HTR-8/SVneo (cell line): ENCODE measurements at places on chromosomes 7 and 10.

GRCh38 chr7:12578930-12579640 lies 8.6 kb downstream of the SCIN start:
- no peak for DNase-seq

GRCh38 chr10:30531751-30532530 lies 97.6 kb downstream of the LYZL2 start:
- no peak for DNase-seq

GRCh38 chr10:114584419-114584818 lies 73.7 kb downstream of the ABLIM1 start:
- DNase-seq = no peak

GRCh38 chr10:113427811-113428558 lies 124.9 kb upstream of the HABP2 start:
- DNase-seq = no peak

DNA sequence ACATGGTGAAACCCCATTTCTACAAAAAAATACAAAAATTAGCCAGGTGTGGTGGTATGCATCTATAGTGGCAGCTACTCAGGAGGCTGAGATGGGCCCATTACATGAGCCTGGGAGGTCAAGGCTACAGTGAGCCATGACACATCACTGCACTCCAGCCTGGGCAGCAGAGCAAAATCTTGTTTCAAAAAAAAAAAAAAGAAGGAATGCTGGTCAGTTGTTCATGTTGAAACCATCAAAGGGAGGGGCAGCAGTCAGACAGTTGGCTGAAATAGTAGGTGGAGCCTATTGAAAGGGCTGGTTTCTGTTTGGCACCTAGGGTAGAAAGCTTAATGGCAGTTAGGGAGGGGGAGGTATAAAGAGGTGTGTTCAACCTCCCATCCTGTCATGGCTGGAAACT lies 323.0 kb downstream of the GALNT17 start:
- DNase-seq = no peak

- DNase-seq = no peak
Observed at GRCh38 chr7:44065431-44066110, at the start of gene PGAM2. Gene PGAM2, minus strand, starts transcription at chr7:44065567. Its CDS starts 38 bp downstream, at chr7:44065529.

- DNase-seq = no peak
Observed at GRCh38 chr10:7015457-7015856, 395.4 kb downstream of the SFMBT2 start.

DNA sequence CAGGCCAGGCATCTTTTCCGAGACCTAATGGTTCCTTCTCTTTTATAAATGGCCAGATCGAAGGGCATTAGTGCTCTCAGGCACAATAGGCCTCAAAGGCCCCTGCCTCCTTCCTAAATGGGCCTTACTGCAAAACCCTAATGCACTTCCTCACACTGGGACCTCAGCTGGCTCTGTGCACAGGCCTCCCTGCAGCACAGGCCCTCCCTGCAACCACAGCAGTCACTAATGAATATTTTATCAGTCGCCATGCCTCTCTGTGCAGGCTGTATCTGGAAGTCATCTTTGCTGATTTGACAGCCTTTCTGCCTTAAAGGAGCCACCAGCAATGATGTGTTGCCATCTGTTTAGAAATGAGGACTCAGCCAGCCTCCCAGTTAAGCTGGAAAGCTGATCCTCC lies 54.9 kb upstream of the SDK1 start:
- no peak for DNase-seq

GRCh38 chr7:107103369-107103768 lies 58.9 kb downstream of the PRKAR2B start:
- DNase-seq = peak; percentile 57

GRCh38 chr10:119368991-119369869 lies 161.9 kb downstream of the GRK5 start:
- no peak for DNase-seq

DNA sequence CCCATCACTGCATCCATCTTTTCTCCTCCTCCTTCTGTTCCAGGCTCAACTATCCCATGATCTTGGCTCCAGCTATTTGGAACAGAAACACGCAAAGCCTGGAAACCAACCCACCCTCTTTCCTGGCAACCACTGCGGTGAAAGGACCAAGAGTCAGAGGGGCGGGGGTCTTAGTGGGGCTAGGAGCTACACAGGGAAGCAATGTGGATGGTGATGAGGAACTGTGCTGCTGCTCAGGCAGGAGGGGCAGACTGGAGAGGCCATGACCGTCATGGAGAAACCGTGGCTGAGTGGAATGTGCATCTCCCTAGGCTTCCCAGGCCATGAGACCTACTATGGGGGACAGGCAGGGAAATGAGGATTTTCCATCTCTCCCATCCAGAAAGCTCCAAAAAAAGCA lies 25.6 kb downstream of the PLAC9 start:
- DNase-seq = no peak

- no peak for DNase-seq
Observed at GRCh38 chr10:78865538-78865875, 203.3 kb upstream of the ZMIZ1 start.

DNA sequence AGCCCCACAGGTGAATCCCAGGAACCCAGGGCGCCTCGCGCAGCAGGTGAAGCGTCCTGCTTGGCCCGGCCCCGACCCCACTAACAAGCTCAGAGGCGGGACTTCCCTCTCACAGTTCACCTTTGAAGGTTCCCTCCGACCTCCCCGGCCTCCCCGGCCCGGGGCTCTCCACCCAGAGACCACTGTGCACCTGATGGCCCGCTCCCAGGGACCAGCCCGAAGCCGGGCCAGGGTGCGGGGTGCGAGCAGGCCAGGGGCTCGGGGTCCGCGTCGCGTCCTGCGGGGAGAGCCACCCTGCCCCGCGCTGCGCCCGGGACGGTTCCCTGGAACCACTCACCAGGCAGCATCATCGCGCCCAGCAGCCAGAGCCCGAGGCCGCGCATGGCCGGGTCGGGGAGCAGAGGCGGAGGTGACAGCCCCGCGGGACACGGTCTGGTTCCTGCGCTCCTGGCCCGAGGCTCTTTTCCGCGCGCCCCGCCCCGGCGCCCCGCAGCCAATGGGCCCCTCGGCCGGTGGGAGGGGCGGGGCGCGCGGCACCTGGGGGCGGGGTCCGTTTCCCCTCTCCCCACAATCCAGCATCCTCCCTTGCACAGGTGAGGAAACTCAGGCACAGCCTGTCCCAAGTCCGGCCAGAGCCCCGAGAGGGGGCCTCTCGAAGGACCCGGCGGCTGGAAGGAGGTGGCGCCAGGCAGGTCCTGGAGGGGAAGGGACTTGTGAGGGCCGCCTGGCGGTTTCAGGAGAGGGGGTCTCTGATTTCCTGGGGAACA lies at the start of gene ADAM8:
TSS of gene ADAM8 (minus strand) at position 434 of the 767 bp plus-strand sequence. CDS start at position 383, 51 bp downstream.
- no peak for DNase-seq

GRCh38 chr10:125628104-125629049 lies 54.6 kb downstream of the TEX36 start:
- no peak for DNase-seq

DNA sequence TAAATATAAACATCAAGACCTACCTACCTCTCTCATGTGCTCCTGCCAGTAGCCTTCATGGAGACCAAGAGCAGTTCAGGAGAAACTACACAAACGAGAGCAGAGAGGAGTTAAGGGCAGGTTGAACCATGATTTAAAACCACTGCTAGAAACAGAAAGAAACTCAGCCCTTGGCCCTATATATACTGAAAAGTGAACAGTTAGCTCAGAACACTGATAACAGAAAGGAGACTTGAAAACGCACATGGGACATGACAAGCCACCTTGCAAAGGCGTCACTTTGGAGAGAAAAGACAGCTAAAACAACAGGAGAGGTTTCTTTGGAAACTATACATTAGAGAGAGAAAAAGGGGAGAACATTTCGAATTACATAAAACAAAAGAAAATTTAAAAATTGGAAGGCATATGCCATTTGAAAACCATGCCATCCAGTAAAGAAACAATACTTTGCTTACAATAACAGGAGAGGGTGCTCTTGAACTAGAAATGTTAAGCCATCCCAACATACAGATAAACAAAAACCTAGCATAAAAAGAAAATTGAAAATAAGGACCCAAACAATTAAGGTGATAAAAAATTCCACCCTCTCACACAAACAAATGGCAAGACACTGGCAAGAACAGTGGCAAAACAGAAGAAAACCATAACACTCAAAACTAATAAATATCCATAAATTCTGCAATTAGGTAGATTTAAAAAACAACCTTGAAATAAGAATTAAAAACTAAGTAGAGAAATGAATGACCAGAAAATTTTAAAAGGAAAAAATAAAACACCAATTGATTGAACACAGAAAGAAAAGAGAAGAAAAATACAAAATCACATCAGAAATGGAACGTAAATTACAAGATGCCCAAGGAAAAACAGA lies 232.7 kb downstream of the IMMP2L start:
- DNase-seq = no peak

DNA sequence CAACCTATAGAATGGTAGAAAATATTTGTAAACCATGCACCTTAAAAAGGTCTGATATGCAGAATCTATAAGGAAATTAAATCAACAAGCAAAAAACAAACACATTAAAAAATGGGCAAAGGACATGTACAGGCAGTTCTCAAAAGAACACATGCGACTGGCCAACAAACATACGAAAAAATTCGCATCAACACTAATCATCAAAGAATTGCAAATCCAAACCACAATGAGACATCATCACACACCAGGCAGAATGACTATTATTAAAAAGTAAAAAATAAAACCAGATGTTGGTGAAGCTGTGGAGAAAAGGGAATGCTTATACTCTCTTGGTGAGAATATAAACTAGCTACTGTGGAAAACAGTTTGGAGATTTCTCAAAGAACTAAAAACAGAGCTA lies 33.2 kb downstream of the TMEM229A start:
- DNase-seq = no peak

GRCh38 chr7:68576366-68576765 lies 1021.9 kb upstream of the AUTS2 start:
- DNase-seq = no peak

DNA sequence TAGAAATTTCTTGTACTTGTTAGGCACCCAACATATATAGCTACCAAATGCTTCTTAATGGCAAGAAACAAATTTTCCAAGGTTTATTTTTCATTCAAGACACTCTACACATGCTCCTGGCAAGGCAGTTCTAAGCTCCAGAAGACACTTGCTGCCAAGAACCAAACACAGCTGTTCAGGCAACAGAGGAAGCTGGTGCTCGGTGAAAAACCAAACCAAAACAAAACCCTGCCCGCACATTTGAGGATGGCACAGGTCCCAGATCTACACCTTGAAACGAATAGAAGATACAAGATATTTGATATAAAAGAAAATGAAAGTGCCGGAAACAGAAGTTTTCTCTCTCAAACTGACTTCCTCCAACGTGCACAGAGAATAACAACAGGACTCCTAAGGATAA lies 4.9 kb upstream of the DNTT start:
- no peak for DNase-seq

GRCh38 chr7:44935583-44935982 lies 43.2 kb downstream of the MYO1G start:
- no peak for DNase-seq

DNA sequence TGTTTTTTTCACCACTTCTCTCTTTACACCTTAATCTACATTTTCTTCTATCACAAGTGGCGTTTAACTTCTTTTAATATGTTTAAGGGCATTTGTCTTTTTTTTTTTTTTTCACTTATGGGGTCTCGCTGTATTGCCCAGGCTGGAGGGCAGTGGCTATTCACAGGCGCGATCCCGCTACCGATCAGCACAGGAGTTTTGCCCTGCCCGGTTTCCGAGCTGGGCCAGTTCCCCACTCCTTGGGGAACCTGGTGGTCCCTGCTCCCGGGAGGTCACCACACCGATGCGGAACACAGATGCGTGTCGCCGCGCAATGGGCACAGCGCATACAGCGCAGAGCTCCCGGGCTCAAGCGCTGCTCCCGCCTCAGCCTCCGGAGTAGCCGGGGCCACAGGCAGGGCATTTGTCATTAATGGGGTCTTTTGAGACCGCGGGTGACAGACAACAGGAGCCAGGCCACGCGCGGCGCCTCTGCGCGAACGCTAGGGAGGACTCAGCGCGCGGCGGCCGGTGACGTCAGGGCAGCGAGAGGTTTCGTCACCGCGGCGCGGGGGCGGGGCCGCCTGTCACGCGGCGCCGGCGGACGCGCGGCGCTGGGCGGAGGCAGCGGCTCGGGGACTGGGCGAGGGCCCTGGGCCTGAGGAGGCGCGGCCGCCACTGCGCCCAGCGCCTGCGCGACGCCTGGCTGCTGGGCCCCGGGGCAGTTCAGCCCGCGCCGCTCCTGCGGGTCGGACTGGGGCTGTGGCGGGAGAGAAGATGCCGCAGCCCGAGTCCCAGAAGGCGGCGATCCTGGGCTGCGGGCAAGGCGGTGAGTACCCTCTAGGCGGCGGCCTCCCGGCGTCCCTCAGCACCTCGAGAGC lies at the start of gene GALNT11:
TSS of gene GALNT11 (plus strand) at position 598 of the 860 bp plus-strand sequence. CDS start 68,554 bp downstream, outside the sequence.
- DNase-seq = peak; percentile 77

DNA sequence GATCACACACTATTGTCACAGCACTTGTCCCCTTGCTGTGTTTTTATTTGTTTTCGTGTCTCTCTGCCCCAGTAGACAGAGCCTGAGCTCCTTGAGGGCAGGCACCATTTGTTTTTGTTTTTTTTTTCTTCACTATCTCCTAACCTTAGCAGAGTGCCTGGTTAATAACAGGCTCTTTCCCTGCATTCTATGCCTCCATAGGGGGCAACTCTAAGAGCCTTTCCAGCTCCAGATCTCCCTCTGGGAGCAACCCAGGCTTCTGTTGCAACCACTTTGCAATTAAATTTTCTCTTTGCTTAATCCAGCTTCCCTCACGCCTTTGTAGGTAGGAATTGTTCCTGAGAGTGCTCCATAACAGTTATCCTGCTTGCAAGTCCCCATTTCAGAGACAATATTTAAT lies 148.4 kb downstream of the PLXDC2 start:
- DNase-seq = no peak
